ENCODE measurements at places on chromosomes 1 and 21. TPM values are rescaled to one million over a fixed set of nuclear protein-coding genes. Genes with fewer than 3 reads are reported as not detected.

DNA sequence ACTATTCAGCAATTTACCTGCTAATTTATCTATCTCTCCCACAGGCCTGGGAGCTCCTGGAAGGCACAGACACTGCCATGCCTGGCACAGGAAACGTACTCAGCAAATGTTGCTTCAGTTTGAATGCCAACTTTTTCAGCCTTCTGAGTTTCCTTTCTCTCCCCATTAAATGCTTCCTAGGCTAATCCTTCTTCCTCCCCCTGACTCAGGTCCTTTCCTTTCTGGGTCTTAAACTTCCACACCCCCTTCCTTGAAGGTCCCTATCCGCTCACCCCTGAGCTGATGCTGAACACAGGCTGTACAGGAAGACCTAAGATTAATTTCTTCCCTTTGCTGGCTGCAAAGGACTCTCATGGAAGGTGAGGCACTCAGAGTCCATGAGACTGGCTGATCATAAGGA lies 40.3 kb upstream of the ECE1 start:
- DNase-seq, result no peak

- peak; percentile 98 for DNase-seq
Observed at GRCh38 chr1:212488436-212489283, 55.9 kb downstream of the NENF start.

DNA sequence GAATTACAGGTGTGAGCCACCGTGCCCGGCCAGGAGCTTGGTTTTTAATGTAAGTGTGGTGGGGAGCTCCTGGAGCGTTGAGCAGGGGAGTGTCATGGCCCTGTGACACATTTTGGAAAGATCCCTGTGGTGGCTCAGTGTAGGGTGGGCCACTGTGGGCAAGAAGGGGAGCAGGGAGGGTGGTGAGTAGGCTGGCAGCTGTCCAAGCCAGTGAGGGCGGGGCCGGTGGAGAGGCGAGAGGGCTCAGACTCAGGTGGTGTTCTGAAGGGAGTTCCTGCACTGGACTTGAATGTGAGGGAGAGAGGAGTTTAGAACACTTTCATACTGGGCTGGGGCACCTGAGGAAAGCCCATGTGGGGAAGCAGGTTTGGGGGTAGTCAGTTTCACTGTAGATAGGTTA lies 3.1 kb upstream of the EVA1B start:
- DNase-seq, result no peak

GRCh38 chr21:37073417-37074196 lies 553 bp downstream of the TTC3 start:
- DNase-seq, result no peak

DNA sequence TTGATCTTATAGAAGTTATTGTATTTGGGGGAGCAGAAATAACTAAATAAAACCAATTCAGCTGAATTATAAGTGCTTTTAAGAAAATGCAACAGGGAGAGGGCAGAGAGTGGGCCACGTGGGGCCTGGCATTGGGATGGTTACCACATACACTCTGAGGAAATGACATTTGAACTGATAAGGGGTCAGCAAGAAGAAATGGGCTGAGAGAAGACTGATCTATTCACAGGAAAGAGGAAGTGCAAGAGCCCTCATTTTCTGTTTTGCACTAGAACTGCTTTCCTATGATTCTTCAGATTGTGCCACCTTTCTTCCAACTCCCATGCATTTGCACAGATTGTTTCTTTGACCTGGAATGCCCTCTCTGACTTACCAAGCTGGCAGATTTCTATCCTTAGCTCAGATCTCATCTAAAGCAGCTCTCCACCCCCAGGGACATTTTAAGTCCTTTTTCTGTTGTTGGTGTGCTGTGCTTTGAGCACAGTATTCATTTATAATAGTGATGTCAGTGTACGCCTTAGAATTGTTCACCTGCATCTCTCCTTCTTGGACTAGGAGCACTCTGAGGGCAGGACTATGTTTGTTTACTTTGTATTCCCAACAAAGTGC lies 115.9 kb downstream of the FGGY start:
- no peak for DNase-seq

DNA sequence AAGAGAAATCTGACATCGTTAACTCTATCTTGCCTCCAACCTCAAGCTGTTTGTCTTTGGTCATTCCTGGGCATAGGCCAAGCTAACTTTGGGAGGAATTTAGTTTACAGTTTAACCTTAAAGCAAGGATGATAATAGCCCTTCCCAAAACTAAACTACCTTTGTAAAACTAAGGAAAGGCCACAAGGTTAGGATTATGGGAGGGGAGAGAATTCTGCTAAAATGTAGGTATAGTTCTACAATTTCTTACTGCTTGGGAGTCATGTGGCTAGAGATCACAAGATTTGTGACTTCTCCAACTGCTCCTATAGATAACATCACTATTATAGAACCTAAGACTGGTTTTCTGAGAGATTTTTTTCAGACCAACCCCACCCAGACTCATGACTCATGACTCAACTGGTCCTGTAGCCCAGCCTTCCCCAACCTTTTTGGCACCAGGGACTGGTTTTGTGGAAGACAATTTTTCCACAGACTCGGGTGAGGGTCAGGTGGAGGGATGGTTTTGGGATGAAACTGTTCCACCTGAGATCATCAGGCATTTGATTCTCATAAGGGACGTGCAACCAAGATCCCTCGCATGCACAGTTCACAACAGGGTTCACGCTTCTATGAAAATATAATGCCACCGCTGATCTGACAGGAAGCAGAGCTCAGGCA lies 70.7 kb upstream of the MUTYH start:
- DNase-seq, result peak; percentile 8

DNA sequence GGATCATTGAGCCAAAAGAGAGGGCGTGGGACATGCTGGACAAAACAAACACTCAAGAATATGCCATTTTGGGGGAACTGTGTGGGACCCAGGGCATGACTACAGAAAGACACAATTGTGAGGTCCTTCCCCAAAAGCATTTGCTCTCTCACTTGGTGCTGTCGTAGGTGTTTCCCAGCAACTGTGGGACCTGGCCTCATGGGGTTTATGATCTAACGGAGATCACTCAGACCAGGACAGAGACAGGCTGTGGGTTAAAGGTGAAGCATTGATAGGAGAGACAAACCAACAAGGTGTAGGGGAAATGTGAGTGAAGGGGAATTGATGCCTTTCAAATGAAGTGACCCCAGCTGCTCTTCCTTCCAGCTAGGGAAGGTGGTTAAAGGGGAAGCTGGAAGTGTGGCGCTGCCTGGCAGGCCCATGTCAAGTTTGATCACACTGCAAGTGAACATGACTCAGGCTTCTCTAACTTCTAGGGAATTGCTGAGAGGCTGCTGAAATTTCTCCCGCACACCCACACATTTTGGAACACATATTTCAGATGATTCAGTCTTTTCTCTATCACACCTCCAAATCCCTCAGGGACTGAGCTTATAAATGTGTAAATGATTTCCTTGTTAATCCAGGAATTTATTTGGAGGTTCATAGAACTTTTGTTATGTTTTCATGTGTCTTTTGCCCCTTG lies 30.2 kb downstream of the TRAF5 start:
- peak; percentile 88 for DNase-seq

DNA sequence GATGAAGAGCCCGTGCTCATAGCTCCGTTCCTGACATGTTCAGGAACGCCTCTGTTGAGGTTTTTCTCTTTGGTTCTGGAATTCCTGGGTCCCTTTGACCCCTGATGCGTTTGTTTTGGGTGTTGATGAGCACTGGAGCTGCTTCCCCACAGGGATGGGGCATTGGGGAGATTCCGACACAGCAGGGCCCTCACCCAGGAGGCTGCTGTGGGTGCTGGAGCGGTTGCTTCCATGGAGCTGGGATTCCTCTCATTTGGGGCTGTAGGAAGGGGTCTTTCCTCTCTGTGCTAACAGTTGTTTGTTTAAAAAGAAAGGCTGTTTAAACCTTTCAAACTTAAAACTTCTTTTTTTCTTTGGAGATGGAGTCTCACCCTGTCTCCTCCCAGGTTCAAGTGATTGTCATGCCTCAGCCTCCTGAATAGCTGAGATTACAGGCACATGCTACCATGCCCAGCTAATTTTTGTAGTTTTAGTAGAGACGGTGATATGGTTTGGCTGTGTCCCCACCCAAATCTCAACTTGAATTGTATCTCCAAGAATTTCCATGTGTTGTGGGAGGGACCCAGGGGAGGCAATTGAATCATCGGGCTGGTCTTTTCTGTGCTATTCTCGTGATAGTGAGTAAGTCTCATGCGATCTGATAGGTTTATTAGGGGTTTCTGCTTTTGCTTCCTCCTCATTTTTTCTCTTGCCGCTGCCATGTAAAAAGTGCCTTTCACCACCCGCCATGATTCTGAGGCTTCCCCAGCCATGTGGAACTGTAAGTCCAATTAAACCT lies 48.9 kb downstream of the SKI start:
- DNase-seq, result no peak

SH3BGR gene
- total RNA-seq, result 2.1 TPM

CLEC20A gene
- total RNA-seq, result not detected

DNA sequence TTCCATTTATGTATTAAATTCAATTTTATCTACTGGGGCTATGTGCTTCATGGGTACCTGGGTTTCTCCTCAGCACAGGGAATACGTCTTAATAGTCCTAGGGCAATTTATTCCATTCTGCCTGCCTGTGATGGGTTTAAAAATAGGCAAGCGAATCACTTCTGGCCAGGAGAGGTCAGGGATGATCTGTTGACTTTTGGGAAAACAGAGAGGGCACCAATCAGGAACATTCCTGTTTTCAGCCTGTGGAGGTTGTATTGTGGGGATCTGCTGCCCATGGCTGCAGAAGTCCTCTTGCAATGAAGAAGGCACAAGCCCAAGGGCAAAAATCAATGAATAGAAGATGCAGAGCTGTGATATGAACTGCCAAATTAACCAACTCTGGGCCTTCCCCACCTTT lies 303.1 kb downstream of the CTH start:
- no peak for DNase-seq

GRCh38 chr1:87450136-87450535 lies 121.5 kb downstream of the LMO4 start:
- DNase-seq, result no peak

CHI3L1 gene
- 0.69 TPM for total RNA-seq

SLAMF9 gene
- not detected for total RNA-seq

DCST1 gene
- total RNA-seq, result not detected

- no peak for DNase-seq
Observed at GRCh38 chr21:34085129-34085528, 11.8 kb downstream of the MRPS6 start.

GRCh38 chr1:46948629-46949416 lies 7.5 kb upstream of the CYP4A11 start:
- peak; percentile 82 for DNase-seq

- DNase-seq, result no peak
Observed at GRCh38 chr1:166062421-166063070, 104.3 kb downstream of the FAM78B start.

SRM gene
- 4.5 TPM for total RNA-seq

- no peak for DNase-seq
Observed at GRCh38 chr21:18715606-18716005, 312.0 kb upstream of the TMPRSS15 start.

DNA sequence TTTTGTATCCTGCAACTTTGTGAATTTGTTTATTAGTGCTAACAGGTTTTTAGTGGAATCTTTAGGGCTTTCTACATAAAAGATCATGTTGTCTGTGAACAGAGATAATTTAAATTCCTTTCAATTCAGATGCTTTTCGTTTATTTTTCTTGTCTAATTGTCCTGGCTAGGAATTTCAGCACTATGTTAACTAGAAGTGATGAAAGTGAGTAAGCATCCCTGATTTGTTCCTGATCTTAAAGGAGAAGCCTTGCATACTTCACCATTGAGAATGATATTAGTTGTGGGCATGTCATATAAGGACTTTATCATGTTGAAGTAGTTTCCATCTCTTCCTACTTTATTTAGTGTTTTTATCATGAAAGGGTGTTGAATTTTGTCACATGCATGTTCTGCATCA lies 23.6 kb upstream of the TRIM67 start:
- no peak for DNase-seq

DNA sequence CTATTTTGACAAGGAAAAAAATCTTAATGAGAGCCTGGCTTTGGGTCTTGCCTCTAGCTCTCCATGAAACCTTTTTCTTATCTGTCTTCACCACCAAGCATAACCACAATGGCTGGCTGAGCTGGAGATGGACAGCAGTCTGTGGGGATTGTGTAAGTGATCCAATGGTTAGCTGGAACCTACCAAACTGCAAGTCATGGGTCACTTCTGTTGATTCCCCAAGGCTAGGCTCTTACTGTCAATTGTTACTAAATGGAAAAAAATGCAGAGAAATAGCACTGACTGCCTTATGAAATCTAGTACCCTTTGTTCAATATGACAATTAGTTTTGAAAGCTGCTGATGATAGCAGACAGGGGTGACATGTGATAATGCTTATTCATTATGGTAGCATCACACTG lies 359.0 kb downstream of the ST6GALNAC3 start:
- DNase-seq, result peak; percentile 15

- DNase-seq, result no peak
Observed at GRCh38 chr1:179288977-179289376, 4.6 kb upstream of the SOAT1 start.

SPRR5 gene
- not detected for total RNA-seq

ZNF691 gene
- total RNA-seq, result 6.3 TPM

GRCh38 chr1:53011175-53011574 lies 50.8 kb upstream of the PODN start:
- DNase-seq, result no peak

DNA sequence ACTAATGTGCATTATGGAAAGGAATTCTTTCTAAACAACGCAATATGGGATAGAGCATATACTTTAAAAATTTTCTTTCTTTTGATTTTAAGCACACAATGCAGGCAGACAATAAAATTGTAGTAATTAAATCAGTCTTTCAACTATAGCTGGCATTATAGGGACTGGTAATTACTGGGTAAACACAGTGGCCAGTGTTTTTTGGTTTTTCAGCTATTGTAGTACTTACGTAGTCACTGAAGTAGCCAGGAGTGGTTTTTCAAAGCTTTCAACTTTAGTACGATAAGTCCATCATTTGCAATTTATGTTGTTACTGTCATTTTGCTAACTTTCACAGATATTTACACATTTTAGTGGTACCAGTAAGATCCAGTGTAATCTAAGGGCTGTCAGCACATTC lies 50.6 kb downstream of the RAB3GAP2 start:
- DNase-seq, result no peak

DEPDC1 gene
- 0.85 TPM for total RNA-seq

GRCh38 chr1:50774759-50775351 lies 185.2 kb downstream of the FAF1 start:
- DNase-seq, result peak; percentile 68

USP33 gene
- 110 TPM for total RNA-seq

GRCh38 chr1:183635099-183635605 lies 431 bp downstream of the ARPC5 start:
- DNase-seq, result no peak

DNA sequence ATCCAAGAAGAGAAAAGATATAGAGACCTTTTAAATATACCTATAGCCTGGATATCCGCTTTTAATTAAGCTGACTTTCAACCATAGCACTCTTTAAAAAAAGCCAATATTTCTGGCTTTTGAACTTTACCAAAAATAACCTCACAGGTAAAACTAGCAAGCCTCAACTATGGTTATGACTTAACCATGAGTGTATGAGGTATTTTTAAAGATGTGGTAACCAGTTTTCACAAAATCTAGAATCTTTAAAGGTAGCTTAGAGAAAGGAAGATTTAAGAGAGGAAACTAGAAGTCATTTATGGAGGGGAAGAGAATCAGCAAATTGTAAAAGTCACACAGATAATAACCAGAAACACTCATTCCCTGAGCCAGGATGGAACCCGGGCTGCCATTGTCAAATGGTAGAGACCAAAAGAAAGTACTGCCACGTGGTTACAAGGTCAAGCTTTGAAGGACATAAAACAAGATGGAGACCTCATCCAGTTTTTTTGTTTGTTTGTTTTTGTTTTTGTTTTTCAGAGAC lies 288.4 kb upstream of the RGS18 start:
- no peak for DNase-seq
